ENCODE measurements at places on chromosomes 6 and 20.

DNA sequence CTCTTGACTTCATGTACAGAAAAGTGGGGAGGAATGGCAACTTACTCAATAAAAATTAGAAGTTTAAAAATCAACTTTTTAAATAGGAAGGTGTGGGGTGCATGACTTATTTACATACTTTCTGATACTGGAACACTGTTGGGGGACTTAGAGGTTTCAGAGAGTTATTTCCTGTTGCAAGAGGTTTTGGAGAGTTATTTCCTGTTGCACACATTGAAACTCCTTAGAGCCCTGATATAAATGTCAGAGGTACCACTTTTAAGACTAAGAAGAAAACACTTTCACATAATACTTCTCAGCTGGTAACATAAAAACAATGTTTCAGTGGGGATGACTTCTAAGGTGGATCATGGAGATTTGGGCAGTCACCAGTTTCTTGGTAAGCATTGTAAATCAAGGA, 579.9 kb downstream of the MMUT start:
- DNase-seq: no peak

- no peak for DNase-seq
These were observed 15.0 kb upstream of the TRAM2 start for GRCh38 chr6:52591832-52592231.

DNA sequence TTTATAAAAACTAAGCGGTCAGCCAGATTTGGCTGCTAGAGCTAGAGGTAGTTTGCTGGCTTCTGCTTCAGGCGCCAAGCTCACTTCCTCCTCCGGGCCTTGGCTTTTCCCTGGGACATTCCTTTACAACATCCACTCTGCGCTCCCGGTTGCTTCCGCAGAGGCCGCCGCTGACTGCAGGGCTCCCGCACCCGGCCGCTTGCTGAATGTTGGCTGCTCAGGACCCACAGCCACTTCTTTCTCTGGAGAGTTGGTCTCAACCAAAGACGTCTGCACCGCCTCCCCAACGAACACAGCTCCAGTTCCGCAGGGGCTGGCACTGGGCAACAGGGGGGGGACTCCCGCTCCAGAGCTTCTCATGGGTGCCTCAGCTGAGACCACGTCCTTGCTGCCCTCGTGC, 282.8 kb downstream of the TFAP2C start:
- no peak for DNase-seq

GRCh38 chr6:134637282-134637681, 312.6 kb downstream of the ALDH8A1 start:
- no peak for DNase-seq

- DNase-seq: no peak
These were observed 593 bp downstream of the DNMT3B start for GRCh38 chr20:32762754-32763201.

- DNase-seq: no peak
These were observed 2.1 kb downstream of the RPS21 start for GRCh38 chr20:62388839-62389600.

GRCh38 chr6:17130786-17131185, 28.9 kb downstream of the STMND1 start:
- DNase-seq: no peak

GRCh38 chr20:57807401-57808263, 97.8 kb upstream of the PMEPA1 start:
- DNase-seq: no peak

DNA sequence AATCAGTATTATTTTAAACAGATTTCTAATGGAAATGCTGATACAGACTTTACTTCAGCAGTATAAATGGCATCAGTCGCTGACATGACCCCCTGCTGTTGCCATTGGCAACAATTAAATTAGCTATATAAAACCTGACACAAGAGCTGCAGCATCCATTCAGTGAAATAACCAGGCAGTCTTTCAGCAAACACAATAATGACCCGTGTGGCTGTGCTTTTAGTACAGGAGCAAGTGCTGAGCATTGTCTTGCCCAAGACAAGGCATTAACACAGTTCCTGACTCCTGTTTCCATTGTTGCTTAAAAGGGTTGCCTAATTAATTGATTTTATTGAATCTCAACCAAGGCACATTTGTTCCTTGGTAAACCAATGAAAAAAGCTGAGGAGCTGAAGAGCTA, 382.1 kb downstream of the HACE1 start:
- DNase-seq: no peak

- no peak for DNase-seq
These were observed 140.1 kb downstream of the REV3L start for GRCh38 chr6:111342913-111343312.

GRCh38 chr20:23139524-23139923, 53.4 kb upstream of the CD93 start:
- no peak for DNase-seq

GRCh38 chr6:110520209-110520965, 44.0 kb upstream of the SLC22A16 start:
- no peak for DNase-seq

- no peak for DNase-seq
These were observed 122.0 kb downstream of the TCP11 start for GRCh38 chr6:35019171-35019570.

DNA sequence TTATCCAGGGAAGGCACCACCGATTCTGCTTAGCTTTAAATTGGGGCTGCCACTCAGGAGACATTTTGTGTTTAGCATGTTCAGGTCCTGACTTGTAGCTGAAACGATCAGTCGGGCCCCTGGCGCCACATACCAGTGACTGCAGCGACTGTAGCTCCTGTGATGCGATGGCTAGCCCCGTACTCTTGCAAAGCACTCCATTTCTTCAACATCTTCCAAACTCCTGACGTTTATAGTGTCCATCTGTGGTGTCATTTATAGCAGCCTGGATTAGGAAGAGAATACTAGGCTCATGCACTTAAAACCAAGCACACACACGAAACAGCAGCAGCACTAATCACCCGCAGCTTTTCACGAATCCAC, 13.0 kb downstream of the POU3F2 start:
- DNase-seq: no peak

- peak; percentile 12 for DNase-seq
These were observed 823.4 kb upstream of the GJE1 start for GRCh38 chr6:141309295-141309694.

GRCh38 chr6:3138341-3138740, 19.0 kb downstream of the TUBB2A start:
- no peak for DNase-seq

GRCh38 chr6:141734071-141734840, 398.5 kb upstream of the GJE1 start:
- no peak for DNase-seq

DNA sequence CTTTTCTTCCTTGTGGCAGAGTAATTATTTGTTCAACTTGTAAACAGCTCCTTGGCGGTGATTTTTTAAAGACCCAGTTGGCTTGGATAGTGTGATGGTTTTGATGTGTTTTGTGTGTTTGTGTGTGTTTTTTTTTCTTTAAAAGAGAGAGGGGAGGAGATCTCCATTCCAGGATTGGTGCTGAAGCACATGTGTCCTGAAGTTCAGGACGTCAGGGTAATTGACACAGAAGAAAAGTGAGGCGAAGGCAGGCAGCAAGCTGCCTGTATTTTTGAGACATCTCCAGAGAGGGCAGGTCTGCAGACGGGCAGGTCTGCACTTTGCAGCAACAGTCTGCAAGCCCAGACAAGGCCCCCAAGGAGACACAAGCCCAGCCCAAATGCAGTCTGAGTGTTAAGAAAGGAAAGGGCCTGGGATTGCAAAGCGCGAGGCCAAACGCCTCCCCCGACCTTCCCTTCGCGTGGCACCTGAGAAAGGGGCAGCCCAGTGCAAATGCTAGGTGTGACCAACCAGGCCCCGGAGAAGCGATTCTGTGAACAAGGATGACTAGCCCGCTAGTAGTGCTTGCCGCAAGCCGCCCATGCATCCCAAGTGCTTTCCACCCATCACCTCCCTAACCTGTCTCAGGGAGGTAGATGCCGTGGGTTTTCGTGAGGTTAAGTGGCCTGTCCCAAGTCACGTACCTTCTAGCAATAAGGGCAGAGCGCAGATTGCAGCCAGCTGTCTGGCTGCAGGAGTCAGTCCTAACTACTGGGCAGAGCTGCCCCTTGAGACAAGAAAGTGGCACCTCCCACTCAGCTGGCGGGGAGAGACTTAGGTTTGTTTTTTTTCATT, 230.5 kb downstream of the ZMYND8 start:
- no peak for DNase-seq

- no peak for DNase-seq
These were observed 107.2 kb downstream of the CHD6 start for GRCh38 chr20:41510847-41511450.

- peak; percentile 22 for DNase-seq
These were observed 59.2 kb downstream of the RBM38 start for GRCh38 chr20:57450419-57450818.

DNA sequence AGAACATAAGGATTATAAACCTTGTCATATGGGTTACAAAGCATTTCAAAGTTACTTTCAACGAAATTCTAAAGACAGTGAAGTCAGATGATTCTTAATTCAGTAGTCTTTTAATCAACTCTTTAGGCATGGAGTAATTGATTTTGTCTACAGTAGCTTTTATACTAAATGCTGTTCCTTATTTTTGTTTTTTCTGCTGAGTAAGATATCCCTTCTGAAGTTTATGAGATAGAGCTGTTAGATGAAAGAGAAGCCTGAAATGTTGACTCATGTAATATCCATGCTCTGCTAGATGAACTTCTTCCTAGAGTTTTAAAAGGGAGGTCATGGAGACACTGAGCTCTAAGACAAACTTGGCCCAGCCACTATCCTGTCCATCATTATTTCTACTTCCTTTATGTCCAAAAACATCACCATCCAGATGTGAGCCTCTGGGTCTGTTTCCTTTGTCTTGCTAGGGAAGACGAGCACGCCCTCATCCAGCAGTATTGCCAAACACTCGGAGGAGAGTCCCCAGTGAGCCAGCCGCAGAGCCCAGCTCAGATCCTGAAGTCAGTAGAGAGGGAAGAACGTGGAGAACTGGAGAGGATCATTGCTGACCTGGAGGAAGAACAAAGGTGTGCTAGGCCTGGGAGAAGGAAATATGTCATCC, 550.3 kb downstream of the UTRN start:
- no peak for DNase-seq

DNA sequence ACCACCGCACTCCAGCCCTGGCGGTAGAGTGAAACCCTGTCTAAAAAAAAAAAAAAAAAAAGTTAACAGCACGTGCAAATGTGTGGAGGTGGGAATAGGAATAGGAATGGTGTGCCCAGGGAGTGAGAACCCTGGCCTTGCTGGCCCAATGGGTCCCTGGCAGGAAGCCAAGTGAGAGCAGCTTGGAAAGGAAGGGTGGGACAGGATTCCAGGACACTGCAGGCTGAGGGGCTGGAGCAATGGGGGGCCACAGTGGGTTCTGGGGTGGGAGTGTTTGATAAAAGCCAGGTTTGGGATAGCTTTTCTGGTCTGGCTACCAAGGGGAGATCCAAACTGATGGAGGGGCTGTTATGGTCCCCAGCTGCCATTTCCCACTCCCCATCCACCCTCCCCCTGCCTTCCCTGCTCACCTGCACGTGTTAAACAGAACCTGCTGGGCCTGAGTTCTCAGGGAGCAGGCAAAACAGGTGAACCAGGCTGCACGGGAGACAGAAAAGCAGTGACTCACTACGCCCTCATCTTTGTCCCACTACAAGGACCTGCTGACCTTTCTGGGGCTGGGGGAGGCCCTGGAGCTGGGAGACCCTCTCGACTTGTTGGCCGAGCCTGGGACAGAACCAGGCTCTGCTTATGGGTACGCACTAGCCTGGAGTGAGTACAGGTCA, 3.3 kb downstream of the SUN5 start:
- DNase-seq: no peak

DNA sequence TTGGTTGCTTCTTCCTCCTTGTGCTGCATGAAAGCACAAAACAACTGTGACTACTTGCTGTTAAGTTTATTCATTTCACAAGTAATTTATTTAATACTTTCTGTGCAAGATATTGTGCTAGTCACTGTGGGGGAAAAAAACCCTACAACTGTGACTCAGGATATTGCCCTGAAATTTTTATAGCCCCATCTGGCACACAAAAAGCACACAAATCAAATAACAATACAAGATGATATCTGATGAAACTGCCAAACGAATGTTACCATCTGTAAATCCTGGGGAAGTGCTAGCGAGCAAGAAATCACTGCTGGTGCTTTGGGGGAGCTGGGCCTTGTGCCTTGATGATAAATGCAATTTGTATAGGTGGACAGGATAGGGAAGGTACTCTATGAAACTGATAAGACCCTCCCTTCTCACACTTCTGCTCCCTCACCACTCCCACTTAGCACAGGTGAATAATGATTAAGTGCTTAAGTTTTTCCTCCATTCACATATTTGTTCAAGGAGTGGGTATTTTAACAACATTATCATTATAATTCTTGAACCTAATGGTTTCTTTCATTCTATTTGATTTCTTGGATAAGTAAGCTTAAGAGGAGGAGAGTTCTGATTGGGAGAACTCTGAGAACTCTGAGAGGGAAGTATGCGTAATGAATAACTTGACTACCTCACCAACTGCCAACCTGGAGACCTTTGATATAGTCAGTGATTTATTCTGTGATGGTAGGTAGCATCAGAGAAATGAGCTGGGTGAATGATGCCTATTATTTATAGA, 115.3 kb downstream of the RTN4IP1 start:
- DNase-seq: no peak

- no peak for DNase-seq
These were observed 690.6 kb downstream of the EPM2A start for GRCh38 chr6:145044641-145045246.

- no peak for DNase-seq
These were observed 778 bp downstream of the MCCD1 start for GRCh38 chr6:31529329-31530150.

- DNase-seq: no peak
These were observed 95.8 kb downstream of the CLVS2 start for GRCh38 chr6:123091896-123092271.

DNA sequence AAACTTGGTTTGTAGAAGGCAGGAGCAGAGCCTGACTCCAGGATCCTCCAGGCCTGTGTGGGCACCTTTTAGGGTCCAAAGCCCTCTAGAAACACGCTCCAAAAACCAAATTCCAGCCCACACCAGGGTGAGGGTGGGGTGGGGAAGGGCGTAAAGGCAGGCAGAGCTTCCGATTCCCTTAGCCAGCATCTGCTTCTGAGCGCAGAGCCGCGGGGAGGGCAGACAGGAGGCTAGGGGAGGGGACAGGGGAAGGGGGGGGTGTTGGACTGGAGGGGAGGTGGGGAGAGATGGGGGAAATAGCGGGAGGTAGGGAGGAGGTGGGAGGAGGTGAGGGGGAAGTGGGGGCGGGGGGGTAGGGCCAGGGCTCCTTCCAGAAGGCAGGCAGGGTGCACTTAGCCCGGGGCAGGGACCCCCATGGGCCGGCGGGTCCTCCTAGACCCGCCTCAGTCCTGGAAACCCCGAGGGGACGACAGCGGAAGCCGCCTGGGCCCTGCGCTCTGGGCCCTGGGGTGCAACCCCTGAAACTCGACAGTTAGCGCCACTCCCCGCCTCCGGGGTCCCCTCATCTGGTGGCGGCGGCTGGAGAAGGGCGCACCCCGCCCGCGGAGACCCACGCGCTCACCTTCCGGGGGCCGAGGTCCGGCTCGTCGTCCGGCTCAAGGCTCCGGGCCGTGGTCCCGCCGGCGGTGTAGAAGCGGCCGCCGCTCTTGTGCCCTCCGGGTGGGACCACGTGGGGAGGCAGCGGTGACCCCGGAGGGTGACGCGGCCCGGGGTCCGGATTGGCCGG, 22.0 kb upstream of the FRMD1 start:
- DNase-seq: no peak

GRCh38 chr20:52130406-52130805, 61.2 kb downstream of the ZFP64 start:
- DNase-seq: no peak
